ENCODE measurements at places on chromosomes 4 and X.

DNA sequence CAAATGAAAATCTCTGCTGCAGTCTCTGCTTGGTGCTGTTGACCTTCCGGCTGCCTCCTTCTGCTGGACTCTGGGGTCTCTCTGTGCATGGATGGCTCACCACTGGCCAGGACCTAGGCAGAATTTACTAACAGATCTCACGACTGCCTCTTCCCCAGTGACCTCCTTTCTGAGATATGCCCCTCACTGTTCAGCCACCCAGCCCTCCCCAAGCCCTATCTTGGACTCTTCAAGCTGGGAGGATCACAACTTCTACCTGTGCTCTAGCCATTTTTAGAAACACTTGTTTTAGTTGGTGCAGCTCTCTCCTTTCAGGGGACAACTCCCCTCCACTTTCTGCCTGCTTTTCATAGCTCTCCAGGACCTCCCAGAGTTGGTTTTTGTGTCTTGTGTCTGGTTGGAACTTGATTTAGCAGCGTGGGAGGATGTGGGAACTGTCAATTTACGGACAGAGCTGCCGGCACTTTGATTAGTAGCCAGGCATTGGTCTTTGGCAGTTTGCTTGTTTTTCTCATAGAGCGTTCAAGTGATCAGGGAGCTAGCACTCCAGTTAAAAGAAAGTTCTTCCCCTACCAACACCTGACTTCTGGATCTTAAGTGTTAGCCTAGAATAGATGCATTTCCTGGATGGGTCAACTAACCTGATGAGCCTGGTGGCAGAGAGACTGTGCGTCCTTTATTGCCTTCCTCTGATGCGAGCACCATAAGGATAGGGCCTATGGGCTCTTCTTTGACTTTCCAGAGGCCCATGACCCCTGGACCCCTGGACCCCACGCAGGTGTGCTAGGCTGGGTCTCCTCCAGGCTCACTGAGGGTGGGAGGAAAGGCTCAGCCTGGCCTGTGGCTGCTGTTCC is 6.5 kb downstream of the RGS12 start:
- no peak for DNase-seq

GRCh38 chr4:44448521-44449461 is at the start of gene KCTD8:
KCTD8 (minus strand) TSS chr4:44448809.
- DNase-seq: no peak

DNA sequence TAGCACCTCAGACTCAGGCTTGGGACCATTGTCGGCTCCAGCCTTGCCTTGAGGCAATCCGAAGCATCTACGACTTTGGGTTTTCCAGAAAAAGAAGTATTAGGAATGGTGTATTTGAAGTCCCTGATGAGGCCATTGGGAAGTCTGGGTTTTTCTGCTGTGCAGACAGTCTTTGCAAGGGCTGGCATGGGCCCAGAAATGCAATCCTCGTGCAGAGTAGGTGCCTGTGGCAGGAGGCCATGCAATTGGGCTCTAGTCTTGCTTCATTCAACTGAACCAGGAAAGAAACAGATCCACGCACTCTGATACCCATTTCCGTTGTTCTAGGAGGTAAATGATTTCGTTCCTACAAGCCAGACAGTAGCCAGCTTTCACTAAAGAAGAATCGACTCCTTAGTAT is 12.4 kb downstream of the ZFP92 start:
- no peak for DNase-seq

DNA sequence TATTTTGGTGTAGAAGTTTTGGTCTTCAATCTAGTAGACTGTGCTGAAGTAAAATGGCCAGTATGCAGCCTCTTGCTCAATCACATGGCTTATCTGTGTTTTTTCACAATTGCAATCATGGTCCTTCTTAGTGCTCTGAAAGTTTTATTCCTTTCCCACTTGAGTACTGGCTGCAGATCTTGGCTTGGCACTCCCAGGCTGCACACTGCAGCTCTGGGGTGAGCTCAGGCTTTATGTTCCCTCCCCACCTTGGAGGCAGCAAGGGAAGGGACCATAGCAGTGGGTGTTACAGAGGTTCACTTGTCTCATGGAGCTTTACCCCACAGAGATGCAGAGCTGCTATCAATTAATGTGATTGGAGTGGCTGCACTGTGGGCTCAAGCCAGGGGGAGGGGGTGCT is 156.0 kb downstream of the TENT5D start:
- DNase-seq: no peak

GRCh38 chr4:146095091-146095690 is 80.3 kb upstream of the LSM6 start:
- no peak for DNase-seq

DNA sequence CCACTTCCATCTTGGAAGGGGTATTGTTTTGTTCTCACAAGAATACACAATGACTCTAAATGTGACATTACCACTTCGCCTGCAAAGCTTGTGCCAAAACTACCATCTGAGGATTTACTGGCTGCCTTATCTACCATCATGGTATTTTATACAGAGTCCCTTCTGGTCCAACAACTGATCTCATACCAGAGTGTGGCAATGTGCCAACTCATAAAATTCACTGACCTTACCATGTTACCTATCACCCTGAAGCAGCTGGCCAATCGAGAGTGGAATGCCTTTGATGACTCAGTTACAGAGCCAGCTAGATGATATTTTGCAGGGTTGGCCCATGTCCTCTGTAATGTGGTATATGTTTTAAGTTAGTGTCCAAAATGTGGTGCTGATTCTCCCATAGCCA is 3.8 kb upstream of the SERPINA7 start:
- no peak for DNase-seq

- no peak for DNase-seq
Measured at GRCh38 chrX:10074241-10074941, 82.4 kb upstream of the CLCN4 start.

DNA sequence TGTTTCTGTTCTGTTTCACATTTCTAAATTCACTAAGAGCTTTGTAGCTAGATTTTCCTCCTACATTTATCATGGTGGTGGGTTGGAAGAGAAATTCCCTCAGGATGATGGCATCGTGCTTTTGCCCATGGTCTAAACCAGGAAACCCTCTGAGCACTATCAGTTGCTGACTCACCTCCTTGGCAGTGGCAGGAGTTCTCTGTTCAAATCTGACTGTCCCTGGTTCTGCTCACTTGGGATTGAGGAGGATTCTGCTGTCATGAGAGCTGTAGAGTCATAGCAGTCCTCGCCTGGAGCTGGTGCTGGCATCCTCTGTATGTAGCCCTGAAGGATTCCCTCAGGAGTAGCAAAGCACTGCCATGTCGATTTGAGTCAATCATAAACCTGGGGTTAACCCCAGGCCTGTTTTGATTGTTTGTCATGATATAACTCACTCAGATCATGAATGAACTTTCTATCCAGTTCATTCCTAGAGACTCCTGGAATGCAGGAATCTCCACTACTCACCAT is 9.4 kb downstream of the TEX13A start:
- no peak for DNase-seq

- peak; percentile 38 for DNase-seq
Measured at GRCh38 chrX:121308276-121308805, 260.9 kb downstream of the GLUD2 start.

GRCh38 chr4:80989921-80990544 is 40.5 kb upstream of the BMP3 start:
- peak; percentile 23 for DNase-seq

GRCh38 chrX:45422216-45422925 is 221.7 kb upstream of the DIPK2B start:
- no peak for DNase-seq

DNA sequence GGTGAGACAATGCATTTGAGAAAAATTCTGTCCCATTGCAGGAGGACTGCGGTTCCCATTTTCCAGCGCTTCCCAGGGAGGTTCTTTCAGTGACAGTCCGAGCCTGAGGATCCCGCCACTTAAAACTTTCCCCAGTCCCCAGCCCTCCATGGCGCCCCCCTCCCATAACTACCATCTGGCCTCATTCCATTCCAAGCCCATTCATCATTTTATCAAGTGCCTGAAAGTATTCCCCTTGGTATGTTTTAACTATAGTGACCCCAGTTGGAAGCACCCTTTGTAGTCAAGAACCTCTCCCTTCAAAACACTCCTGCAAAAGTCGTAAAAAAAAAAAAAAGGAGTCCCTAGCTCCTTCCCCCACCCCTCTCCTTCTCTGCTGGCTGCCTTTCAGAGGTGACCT is 1.2 kb downstream of the RASL11B start:
- DNase-seq: no peak

DNA sequence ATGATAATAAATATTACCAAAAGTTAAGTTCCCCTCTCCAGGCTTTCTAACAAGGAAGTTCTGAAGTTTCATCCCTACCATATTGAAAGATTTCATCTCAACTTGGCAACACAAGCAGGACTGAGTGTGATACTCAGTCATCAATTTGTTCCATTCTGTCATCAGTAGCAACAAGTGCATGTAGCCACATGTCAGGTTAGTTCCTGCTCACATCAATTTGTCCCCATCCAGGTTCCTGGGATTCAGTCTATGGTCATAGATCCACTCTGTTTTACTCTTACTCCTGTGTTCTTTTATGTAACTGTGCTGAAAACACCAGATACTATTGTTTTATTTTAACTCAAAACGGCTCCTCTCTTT is 22.2 kb downstream of the SMPX start:
- DNase-seq: no peak

- no peak for DNase-seq
Measured at GRCh38 chr4:140115140-140115539, 38.8 kb downstream of the MAML3 start.

DNA sequence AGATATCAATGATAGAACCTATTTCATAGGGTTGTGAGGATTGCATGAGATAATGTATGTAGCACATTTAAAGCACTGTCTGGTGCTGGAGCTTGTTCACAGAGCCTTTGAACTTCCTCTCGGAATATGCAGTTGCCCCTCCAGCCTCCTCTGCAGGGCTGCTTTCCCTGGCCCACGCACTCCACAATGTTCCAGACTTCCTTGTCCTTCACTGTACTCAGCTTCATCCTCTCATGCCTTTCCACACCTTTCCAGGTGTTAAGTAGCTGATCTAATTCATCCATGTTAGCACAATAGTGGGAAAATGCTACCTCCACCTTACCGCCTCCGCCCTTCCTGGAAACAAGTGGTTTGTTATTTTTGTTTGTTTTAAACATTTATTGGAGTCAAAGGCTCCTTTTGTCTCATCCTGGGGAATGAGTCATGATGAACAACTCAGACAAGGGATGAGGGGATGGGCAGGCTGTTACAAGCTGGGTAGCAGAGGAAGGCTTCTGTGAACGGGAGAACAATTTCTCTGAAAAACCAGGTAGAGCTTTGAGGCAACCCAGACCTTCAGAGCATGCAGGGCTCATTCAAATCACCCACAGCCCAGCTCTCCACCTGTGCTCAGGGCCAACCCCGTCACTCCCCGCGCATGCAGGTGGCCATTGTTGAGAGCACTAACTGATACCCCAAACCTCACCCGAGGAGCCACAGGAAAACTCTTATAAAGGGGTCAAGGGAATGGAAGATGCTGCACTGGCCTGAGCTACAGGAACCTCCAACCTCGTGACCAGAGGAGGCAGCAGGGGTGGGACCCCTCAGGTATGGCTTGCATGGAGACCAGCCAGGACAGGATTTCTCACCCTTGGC is 84.9 kb upstream of the TBL1X start:
- DNase-seq: no peak

GRCh38 chr4:8854931-8855330 is 16.7 kb downstream of the HMX1 start:
- DNase-seq: no peak

DNA sequence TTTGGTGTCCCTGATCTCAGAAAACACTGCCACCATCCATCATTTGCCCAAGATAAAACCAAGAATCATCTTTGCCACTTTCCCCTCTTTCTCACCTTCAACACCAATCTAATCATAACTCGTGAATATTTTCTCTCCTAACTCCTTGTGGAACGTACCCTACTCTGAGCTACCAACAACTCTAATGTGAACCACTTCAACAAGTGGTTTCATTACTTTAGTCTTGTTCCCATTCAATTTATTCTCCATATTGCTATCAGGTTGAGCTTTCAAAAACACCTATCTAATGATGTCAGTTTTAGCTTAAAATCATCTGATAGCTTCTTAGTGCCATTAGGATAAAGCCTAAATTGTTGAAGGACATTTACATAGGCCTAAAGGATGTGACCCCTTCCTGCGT is 39.8 kb upstream of the CXorf38 start:
- DNase-seq: no peak

DNA sequence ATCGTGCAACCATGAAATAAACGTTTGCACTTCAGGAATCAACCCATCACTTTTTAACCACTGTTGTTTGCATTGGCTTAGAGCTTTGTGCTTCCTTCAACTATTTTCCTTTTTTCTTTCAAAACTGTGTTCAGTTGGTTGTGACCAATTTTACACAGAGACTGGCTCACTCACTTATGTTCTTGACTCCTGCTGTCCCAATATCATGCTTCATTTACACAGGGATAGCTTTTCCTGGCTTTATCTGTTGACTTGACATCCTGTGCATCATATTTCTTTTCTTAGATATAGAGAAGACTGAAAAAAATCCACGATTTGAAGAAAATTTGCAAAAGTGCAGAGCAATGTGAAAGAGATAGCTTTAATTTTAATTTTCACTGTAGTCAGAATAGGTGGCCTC is 38.8 kb downstream of the REPS2 start:
- DNase-seq: no peak

DNA sequence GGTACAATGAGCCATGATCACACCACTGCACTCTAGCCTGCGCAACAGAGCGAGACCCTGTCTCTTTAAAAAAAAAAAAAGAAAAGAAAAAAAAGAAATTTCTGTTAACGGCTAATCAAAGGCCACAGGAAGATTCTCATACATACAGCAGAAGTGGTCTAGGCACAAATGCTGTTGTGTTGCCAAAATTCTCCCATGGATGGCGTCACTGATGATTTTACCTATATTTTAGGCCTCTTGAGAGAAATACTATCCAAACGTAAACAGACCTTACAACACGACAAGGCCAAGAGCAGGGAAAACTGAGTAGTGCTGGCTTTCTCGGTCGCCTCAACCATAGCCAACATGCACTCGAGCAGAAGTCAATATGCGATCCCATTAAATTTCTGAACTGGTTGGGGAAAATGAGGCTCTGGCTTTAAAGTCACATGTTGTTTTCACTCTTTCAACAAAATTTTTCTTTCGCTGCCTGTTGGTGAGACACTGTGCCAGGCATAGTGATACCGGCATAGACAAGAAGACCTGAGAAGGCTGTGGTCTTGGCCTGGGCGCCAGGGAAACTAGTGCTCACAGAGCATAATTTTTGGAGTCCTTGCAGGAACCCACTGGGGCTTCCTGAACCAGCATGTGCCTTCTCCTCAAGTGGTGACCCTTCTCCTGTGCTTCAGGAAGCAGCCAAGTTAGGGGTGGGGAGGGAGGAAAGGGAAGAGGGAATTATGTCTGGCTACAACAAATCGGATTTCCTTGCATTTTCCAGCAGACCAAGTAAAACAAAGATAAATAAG is 20.6 kb downstream of the SH3KBP1 start:
- no peak for DNase-seq

DNA sequence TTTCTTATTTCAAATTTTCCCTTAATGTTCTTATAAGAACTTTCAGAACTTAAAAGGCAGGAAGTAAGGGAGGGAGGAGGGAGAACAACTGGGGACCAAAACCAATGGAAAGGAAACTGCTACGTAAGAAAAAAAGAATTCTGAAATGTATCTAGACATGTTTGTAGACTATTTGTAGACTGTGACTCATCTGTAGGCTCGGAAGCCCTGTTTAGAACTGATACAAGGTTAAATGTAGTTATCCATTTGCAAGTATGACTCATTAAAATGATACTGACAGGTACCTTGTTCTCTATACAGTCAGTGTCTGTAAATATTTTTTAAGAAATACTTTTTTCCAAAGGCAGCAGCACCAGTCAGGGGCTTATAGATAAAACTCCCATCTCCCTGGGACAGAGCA is 202.0 kb downstream of the DHX15 start:
- DNase-seq: no peak

Data from CD8-positive, alpha-beta memory T cell (primary cell).